ENCODE measurements at places on chromosomes 4 and X.

DNA sequence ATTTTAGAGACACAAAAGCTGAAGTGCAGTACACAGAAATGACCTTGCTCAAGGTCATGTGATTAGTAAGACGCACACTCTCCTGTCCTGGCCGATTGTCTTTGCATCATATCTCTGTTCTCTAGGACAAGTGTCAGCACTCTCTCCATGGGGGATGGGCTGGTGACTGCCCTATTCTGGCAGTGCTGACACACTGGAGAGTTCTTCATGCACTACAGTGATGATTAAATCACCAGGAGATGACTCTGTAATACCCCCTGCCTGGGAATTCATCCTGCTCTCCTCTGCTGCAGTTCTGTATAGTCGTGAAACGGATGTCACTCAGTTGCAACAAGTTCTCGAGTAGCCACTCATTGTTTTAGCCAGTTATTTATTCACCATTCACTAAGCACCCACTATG lies 5.3 kb upstream of the SHISA3 start:
- no peak for DNase-seq

DNA sequence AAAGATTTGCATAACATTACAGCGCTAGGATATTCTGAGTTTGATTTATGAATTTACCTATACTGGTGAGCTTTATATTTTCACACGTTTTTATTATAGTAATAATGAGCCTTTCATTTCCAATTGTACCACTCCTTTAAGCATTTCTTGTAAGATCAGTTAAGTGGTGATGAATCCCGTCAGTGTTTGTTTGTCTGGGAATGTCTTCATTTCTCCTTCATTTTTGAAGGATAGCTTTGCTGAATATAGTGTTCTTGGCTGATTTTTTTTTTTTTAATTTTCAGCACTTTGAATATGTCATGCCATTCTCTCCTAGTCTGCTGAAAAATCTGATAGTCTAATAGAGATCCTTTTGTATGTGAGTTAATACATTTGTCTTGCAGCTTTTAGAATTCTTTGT lies 70.1 kb downstream of the IL15 start:
- DNase-seq = no peak

GRCh38 chrX:69615779-69616456 lies at the start of gene EDA:
Gene EDA, plus strand, starts transcription at chrX:69616113.
- DNase-seq = peak; percentile 69

DNA sequence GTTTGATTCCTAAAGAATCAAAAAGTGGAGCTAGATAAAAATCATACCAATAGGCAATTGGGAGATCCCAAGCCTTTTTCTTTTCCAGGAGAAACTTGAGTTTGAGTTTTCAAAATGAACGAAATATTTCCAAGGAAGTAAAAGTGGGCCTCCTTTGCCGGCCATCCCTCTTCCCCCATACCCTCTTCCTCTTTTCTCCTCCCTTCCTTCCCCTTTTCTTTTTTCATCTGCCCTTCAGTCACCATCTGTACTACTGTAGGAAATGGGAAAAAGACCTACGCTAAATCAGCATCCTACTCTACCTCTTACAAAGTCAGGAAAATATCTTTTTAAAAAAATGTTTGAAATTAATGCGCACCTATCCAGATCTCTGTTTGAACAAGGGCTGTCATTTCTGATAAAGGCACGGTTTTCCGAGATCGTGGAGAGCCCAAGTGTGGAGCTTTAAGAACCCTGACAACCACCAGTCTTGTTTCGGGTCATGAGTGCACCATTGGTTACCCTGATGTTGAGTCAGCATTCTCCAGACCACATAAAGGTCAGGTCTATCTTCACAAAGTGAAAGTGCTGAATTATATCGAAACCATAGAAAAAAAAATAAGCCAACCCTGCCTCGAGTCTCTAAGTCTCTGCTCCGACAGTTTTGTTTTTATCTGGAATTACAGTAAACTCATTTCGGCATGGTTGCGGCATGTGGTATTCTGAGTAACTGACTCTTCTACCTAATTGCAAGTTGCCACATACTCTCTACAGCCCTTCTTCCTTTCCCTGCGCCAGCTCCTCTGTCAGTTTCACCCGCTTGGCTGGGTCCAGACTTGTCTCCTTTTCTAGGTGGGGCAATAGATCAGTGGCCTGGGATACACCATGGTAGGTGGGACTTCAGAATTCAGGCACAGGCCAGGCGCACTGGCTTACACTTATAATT lies 140.2 kb upstream of the KLF3 start:
- no peak for DNase-seq

DNA sequence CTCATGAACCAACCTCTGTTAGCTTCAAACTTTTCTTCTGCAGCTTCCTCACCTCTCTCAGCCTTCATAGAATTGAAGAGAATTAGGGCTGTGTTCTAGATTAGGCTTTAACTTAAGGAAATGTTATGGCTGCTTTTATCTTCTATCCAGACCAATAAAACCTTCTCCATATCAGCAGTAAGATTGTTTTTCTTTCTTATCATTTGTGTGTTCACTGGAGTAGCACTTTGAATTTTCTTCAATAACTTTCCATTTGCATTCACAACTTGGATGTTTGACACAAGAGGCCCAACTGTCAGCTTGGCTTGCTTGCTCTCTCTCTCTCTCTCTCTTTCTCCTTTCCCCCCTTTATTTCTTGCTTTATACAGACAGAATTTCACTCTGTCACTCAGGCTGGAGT lies 22.8 kb upstream of the SOWAHB start:
- DNase-seq = no peak

DNA sequence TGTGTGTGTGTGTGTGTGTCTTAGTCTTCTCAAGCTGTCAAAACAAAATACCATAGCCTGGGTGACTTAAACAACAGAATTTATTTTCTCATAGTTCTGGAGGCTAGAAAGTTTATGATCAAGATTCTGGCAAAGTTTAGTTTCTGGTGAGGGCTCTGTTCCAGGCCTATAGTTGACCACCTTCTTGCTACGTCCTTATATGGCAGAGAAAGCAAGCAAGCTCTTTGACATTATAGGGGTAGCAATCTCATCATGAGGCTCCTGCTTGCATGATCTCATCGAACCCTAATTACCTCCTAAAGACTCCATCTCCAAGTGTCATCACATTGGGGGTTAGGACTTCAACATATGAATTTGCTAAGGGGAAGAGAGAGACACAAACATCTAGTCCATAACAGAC lies 6.9 kb upstream of the AFP start:
- DNase-seq = no peak

GRCh38 chrX:57918750-57919436 lies 8.6 kb upstream of the ZXDA start:
- DNase-seq = no peak

DNA sequence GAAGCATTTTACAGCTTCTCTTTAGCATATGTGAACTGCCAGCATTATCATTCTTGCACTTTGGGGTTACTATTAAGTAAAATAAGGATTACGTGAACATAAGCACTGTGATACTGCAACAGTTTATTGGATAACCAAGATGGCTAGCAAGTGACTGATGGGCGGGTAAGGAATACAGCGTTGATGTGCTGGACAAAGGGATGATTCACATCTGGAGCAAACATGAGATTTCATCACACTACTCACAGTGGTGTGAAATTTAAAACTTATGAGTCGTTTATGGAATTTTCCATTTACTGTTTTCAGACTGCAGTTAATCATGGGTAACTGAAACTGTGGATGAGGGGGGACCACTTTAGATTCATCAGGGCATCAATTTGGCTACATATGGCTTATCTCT lies 16.0 kb downstream of the NBDY start:
- no peak for DNase-seq

DNA sequence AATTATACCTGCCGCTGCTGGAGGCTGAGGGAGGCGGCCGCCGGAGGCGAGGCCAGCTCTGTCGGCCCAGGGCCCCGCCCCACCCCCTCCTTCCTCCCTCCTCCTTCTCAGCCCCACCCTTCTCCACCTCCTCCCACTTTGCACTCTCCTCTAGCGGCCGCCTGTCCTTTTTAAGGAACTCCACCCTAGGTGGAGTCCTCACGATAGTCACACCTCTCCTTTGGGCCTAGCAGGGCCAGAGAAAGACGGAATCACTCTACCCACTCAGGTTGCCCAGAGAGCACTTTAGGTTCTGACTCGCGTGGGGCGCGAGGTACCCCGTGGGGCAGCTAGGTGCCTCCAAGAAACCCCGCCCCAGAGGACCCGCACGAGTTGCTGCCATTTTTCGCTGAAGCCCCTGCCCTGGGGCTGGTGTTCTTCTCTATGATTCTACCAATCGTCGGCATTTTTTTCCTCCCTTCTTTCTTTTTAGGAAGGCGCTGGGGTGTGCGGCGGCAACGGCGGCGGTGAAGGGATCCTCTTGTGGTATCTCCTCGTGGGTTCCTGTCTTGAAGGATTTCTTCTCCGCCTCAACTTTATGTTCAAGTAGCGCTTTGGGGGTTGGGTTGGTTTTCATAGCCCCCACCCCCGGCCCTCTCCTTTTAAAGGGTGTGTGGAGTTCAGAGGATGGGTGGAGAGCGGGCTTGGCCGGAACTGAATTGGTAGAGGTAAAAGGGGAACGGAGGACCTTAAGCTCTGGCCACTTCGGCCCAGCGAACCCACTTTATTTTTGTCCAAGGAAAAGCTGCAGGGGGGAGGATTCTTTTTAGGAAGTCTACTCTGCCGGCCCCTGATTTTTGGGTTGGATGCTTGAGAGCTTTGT lies at the start of gene KLF8:
Gene KLF8 (plus strand): TSS at position 136 of the 862 bp plus-strand sequence. CDS start 979 bp downstream, outside the sequence.
- DNase-seq = no peak
